Body of pancreas (tissue), 4 donors: ENCODE measurements at places on chromosomes 2 and 18. TPM values are rescaled to one million over a fixed set of nuclear protein-coding genes. Genes with fewer than 3 reads are reported as not detected.

Gene EMX1
- 0.33 TPM for total RNA-seq

Gene CLEC4F
- total RNA-seq: 3.3 TPM

Gene RAB6C
- total RNA-seq: 0.52 TPM

Gene HNMT
- 37.2 TPM for total RNA-seq

Gene PRSS56
- total RNA-seq: not detected

Gene EFR3B
- under 0.01 TPM for total RNA-seq

Gene TTC27
- 9.3 TPM for total RNA-seq

Gene CFAP210
- total RNA-seq: not detected

Gene FEV
- not detected for total RNA-seq

Gene RIT2
- total RNA-seq: not detected

Gene PARD6G
- 3.1 TPM for total RNA-seq

Gene IER3IP1
- 8.0 TPM for total RNA-seq

Gene TLX2
- total RNA-seq: not detected

Gene SLC20A1
- total RNA-seq: 50.1 TPM

Gene ASB18
- not detected for total RNA-seq

Gene OSBPL1A
- 78.4 TPM for total RNA-seq

Gene ADGRF3
- total RNA-seq: not detected

Gene UGT1A7
- total RNA-seq: not detected

Gene TUBA3E
- total RNA-seq: not detected

Gene PLGLB1
- total RNA-seq: 3.4 TPM

Gene LCT
- not detected for total RNA-seq

Gene GAREM2
- 1.6 TPM for total RNA-seq

Gene PJVK
- 4.2 TPM for total RNA-seq

Gene ACADL
- total RNA-seq: 26.4 TPM

Gene CNRIP1
- 5.7 TPM for total RNA-seq

Gene ARID5A
- 8.9 TPM for total RNA-seq

Gene ADI1
- total RNA-seq: 18.8 TPM

Gene INPP5D
- total RNA-seq: 8.8 TPM

Gene UGT1A3
- total RNA-seq: not detected

Gene NTSR2
- total RNA-seq: not detected

Gene ATP6V1B1
- 9.9 TPM for total RNA-seq

Gene M1AP
- not detected for total RNA-seq

Gene TMEM178A
- 7.8 TPM for total RNA-seq

Gene LONRF2
- total RNA-seq: 12.5 TPM

Gene PHOSPHO2
- total RNA-seq: 6.7 TPM

Gene PTPRN
- 19.8 TPM for total RNA-seq

Gene TDRD15
- total RNA-seq: 0.33 TPM

Gene GCKR
- total RNA-seq: not detected

Gene SERPINB12
- not detected for total RNA-seq
